ENCODE measurements at places on chromosomes 2 and 18.

GRCh38 chr2:241570961-241571581 is 12.5 kb downstream of the BOK start:
- no peak for DNase-seq

DNA sequence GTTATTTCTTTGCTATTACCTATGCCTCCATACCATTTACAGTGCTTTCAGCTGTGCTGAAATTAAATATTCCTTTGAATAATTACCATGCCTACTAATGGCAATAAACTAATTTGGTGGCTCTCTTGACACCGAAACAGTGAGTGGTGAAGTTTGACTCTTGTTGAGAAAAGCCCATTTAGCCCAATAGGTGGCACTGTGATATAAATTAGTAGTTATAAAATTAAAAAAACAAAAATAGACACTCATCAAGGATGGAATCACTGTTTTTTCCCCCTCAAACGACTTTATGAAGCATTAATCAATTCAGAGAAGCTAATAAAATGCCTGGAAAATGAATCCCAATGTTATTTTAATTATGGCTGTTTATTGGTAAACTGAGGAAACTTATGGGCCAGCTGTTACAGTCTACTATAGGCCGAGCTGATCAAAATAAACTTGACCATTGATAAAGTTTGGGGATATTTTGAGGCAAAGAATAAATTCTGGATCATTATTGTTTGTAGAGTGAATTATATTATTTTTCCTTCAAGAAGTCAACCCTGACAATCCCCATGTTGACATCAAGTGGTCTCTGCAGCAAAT is 339.6 kb downstream of the TRIB2 start:
- no peak for DNase-seq

GRCh38 chr2:1675633-1676032 is 68.7 kb downstream of the PXDN start:
- no peak for DNase-seq

DNA sequence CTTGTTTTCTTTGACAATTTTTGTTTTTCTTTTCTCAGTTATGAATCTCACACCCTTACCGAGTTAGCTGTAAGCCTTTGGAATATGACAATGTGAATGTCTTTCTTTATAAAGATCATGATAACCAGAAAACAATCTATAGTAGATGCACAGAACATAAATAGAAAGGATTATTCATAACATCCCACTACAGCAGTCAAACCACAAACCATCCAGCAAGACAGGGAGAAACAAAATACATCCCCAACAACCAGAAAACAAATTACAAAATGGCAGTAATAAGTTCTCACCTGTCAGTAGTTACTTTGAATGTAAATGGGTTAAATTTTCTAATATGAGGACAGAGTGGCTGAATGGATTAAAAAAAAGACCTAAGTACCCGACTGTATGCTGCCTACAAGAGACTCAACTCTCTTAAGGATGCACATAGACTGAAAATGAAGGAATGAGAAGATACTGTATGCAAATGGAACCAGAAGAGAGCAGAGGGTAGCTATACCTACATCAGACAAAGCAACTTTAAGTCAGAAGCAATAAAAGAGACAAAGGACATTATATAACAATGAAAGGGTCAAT is 124.6 kb downstream of the ZNF532 start:
- DNase-seq, result no peak

- DNase-seq, result no peak
Measured at GRCh38 chr2:144479659-144480058, 40.3 kb downstream of the ZEB2 start.

DNA sequence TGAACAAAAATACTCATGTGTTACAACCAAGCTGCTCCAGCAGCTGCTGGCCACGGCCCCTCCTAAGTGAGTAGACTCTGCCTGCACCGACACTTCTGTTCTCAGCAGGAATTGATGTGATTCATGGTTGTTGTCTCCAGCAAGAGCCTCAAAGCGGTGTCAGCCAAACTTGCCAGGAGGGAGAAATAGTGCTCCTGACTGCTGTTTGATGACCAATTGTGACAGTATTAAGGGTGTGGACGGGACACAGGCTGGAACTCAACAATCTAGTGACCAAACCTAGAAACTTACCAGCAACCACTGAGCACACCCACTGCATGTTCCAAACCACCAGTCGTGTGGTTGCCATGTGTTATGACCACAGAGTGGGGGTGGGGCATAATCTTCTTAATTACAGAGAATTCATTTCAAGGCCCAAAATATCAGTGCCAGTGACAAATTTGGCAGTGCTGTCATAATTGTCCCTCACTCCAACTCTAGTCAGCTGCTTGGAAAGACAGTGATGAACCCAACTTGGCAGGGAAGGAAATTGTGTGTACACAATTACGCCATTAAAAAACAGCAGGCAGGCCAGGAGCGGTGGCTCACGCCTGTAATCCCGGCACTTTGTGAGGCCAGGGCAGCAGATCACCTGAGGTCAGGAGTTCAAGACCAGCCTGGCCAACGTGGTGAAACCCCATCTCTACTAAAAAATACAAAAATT is 30.4 kb downstream of the FBLN7 start:
- DNase-seq, result no peak

- DNase-seq, result no peak
Measured at GRCh38 chr2:64839844-64840243, 149.4 kb upstream of the SLC1A4 start.

- DNase-seq, result no peak
Measured at GRCh38 chr2:120344976-120345581, 857 bp upstream of the INHBB start.

GRCh38 chr2:138333677-138334076 is 167.9 kb upstream of the SPOPL start:
- no peak for DNase-seq

- no peak for DNase-seq
Measured at GRCh38 chr2:230286048-230286447, 40.9 kb upstream of the SP140L start.

DNA sequence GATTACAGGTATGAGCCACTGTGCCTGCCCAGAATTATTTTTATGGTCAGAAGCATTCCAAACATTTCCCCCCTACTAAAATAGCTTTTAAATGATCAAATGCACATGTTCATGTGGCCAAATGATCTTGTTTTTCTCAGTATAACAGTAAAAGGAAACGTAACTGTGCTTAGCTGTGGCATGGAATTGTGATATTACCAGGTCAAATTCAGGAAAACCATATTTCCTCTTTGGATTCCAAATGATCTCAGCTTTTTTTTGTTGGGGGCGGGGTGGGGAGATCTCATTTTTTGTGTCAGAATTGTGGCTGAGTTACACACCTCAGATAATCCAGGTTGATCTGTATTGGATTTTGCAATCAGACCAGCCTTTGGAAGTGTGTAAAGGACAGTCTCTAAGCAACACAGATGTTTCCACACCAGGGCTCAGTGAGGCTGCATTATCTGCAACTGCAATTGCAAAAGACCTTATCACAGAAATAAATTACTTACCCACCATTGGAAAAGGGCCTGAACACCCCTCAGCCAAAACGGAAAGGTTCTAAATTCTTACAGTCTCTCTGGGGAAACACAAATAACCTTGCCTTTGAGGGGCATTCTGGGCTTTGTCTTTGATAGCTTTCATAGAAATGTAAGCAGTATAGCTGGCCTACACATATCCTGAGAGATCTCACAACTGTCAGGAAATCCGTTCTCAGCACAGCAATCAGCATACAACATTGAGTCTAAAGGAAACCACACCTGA is 8.4 kb downstream of the CASP10 start:
- DNase-seq, result no peak

GRCh38 chr18:74980669-74981068 is 228.3 kb downstream of the PTGR3 start:
- no peak for DNase-seq

GRCh38 chr2:49032126-49032525 is 122.2 kb downstream of the FSHR start:
- DNase-seq, result no peak

DNA sequence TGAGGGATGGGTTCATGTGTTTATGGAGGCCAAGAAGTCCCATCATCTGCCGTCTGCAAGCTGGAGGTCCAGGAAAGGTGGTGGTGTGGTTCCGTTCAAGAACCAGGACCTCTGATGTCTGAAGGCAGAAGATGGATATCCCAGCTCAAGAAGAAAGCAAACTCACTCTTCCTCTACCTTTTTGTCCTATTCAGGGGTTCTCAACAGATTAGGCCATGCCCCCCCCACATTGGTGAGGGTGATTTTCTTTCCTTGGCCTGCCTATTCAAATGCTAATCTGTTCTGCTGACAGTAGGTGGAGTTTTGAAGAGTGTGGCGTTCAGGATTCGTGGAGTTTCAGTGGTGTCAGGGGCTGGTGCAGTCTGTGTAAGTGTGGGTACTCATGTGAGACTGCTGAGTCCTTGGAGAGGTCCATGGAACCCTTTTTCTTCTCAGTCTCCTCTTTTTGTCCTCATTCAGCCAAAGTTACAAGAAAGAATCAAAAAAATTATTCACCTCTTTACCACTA is 5.9 kb downstream of the MSL3B start:
- DNase-seq, result no peak

DNA sequence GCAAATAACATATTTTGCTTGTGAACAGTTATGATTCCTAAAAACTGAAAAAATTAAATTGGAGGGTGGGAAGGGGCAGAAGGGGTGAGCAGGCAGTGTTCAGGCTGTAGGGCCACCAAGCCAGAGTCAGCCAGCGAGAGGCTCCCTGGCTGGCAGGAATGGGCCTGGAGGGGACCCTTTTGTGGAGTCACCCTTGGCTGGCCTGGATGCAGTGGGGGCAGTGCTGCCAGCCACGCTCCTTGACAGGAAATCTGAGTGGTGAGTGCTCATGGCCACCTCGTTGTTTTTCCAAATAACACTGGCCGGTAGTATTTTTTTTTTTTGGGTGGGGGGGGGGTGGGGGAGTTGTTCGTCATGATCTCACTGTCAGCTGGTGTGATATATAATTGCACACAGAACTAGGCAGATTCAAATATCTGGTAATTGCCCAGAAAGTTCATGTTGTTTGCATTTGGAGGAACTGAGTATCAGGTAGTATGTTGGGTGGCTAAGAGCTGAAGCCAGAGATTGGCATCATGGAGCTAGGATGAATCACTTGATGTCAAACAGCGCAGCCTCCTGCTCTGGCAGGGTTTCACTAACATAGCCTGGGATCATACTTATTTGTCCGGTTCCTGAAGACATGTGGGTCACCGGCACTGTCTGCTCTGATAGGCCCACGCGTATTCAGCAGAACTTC is 160.0 kb downstream of the PTGR3 start:
- DNase-seq, result no peak

DNA sequence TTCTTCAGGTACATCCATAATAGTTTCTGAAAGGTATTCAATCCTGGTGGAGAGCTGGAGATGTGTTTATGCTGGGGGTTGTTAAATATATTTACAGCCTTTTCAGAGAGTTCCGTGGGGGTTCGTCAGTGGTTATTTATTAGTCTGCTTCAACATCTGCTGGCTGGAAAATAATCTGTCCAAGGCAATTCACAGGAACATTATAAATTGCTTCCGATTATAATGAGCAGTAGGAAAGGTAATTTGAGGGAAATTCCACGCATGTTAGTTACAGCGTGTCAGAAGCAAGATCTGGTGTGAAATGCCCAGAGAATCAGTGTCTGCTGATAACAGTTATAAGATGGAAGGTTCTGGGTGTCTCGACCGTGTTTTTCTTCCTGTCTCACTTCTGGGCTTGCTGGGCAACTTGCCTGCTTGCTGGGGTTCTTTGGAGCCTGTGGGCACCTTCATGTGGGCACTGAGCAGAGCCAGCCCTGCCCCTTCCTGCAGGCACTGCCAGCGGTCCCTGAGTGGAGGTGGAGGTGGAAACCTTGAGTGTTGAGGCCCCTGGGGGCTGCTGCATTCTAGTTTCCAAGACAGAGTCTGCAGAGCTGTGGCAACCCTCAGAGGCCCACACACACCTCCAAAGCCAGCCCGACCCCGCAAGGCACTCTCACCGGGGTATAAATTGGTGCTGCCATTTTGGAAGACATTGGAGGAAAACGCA is 185.7 kb downstream of the FAM210A start:
- DNase-seq, result no peak

DNA sequence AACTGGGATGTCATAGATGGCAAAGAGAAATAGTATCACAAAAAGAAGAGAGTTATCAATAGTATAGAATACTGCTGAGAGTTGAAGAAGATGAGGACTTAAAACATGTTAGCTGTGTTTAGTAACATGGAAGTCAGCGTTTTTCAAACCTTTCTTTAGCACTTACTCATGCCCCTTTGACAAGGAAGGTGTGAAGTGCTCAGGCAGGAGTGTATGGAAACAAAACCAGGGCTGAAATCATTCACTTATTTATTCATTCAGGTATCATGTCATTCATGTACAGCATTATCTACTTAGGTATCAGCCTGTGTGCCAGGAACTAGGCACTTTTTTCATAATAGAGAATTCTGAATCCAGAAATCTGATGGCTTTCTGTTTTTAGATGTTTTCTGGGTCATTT is 27.2 kb downstream of the CD28 start:
- DNase-seq, result no peak

GRCh38 chr2:3320910-3321605 is 56.6 kb downstream of the EIPR1 start:
- DNase-seq, result no peak

DNA sequence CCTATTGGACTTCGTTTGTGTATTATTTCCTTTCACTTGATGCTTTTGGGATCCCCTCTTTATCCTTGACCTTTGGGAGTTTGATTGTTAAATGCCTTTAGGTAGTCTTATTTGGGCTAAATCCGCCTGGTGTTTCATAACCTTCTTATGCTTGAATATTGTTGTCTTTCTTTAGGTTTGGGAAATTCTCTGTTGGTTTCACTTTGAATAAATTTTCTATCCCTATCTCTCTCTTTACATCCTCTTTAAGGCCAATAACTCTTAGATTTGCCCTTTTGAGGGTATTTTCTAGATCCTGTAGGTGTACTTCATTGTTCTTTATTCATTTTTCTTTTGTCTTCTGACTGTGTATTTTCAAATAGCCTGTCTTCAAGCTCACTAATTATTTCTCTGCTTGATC is 354.7 kb downstream of the PARD3B start:
- no peak for DNase-seq

- DNase-seq, result no peak
Measured at GRCh38 chr18:495017-495416, 5.5 kb downstream of the COLEC12 start.

GRCh38 chr2:214651451-214651850 is 158.0 kb downstream of the BARD1 start:
- no peak for DNase-seq

- DNase-seq, result no peak
Measured at GRCh38 chr2:119751706-119752105, 8.0 kb upstream of the PTPN4 start.

GRCh38 chr18:13374096-13374467 is 155.5 kb downstream of the LDLRAD4 start:
- DNase-seq, result no peak

GRCh38 chr2:120109186-120110061 is 96.5 kb downstream of the EPB41L5 start:
- no peak for DNase-seq

DNA sequence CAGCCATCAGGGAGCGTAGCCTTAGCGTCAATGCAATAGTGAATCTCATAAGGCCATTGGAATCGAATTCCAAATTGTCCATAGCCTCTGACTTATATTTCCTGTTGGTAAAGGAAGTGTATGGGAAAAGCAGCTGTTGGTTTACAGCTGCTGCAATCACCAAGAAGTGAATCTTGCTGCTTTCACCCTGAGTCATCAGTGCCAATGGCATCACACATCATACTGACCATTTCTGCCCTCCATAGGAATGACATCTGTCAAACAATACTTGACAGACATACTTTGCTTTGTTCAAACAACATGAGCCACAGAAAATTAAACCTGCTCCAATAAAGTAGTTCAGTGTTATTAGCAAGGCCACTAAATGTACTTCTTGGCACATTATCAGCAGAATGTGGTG is 111.2 kb upstream of the KLHL29 start:
- no peak for DNase-seq

- DNase-seq, result no peak
Measured at GRCh38 chr2:238167344-238167715, 8.6 kb downstream of the ERFE start.
